GM04503 (cell line): ENCODE measurements at places on chromosomes 16 and 17.

DNA sequence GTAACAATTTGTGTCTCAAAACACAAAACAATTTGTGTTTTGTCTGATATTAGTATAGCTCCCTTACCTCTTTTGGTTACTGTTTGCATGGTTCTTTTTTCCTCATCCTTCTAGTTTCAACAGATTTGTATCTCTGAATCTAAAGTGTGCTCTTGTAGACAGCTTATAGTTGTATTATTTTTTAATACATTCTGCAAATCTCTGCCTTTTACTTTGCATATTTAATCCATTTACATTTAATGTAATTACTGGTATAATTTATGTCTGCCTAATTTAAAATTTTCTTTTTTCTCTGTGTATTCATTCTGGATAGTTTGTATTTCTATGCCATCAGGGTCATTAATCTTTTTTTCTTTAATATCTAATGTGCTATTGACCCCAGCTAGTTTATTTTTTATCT is 9.9 kb upstream of the GNAO1 start:
- DNase-seq: no peak

DNA sequence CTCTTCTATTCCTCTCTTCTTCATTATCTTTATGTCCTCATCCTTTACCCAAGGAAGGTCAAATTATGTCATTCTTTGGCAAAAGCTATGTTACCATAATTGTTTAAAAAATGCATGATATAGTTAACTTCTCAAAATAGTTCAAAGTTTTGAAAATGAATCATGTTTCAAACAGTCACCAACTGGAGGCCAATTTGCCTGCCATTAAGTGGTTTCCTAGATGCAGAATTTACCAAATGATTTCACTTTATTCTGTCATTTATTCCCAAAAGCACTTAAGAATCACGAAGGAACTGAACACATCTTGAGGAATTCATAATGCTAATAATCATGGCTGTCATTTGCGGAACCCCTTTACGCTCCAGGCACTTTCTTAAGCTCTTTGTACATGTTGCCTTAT is 190.9 kb upstream of the CDH11 start:
- peak; percentile 77 for DNase-seq

DNA sequence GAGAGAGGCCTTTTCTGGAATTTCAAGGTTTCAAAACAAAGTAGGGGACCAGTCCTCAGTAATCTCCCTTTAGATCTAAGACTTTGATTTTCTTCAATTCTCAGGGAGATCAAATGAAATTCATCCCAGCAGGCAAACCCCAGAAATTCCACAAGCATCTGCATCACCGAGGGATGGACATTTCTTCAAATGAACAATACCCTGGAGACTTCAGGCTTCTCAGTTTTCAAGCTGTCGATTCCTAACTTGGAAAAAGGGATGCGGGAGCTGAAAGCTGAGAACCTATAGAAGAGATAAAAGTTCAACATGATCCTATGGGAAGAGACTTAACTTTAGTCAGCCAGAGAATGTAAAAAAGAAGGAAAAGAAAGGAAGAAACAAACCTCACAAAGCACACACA is 296.9 kb upstream of the CDH5 start:
- DNase-seq: no peak

- DNase-seq: no peak
Observed at GRCh38 chr17:75344666-75345065, 55.4 kb upstream of the SLC25A19 start.

DNA sequence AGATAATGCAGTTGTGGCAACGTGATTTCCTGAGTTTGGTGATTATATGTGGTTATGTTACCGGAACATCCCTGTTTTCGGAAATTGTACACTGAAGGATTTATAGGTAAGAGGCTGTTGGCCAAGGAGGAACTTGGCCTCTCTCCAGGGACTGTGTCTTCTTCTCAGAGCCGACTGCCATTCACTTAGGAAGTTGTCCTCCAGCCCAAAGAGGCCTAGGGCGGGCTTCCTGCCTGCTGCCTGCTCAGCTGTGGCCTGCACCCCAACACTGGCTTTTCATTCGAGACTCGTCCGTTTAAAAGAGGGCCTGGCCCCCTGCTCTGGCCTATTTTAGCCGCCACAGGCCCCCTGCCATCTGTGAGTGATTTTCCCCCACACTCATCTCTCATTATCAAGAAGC is 64.3 kb downstream of the ZDHHC7 start:
- DNase-seq: no peak

DNA sequence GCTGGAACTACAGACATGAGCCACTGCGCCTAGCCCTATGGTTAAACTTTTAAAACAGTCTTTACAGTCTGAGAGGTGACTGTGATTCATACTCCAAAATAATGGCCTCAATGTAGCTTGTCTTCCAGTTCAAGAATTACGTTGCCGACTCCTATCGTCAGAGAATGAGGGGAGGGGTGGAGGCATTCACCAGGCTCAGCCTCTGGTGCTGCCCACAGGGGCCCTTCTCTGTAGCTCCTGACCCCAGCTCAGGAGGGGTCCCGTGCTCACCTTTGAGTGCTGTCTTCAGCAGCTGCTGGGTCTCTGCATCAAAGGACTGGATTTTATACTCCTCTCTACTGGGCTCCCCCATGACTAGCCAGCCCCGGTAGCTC is 1.2 kb downstream of the MIF4GD start:
- DNase-seq: no peak

DNA sequence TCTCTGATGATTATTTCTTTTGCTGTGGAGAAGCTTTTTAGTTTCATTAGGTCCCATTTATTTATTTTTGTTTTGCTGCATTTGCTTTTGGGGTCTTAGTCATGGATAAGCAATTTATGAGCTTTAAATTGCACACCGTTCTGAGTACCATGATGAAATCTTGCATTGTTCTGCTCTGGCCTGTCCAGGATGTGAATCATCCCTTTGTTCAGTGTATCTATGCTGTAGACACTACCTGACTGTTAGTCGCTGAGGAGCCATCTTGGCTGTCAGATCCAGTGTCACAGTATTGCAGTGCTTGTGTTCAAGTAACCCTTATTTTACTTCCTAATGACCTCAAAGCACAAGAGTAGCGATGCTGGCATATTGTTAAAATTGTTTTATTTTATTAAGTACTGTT is 218.0 kb upstream of the CNTNAP4 start:
- DNase-seq: no peak
